ENCODE measurements at places on chromosomes 12 and 14.

- peak; percentile 47 for DNase-seq
Observed at GRCh38 chr14:97977651-97978261, 1180.6 kb downstream of the VRK1 start.

DNA sequence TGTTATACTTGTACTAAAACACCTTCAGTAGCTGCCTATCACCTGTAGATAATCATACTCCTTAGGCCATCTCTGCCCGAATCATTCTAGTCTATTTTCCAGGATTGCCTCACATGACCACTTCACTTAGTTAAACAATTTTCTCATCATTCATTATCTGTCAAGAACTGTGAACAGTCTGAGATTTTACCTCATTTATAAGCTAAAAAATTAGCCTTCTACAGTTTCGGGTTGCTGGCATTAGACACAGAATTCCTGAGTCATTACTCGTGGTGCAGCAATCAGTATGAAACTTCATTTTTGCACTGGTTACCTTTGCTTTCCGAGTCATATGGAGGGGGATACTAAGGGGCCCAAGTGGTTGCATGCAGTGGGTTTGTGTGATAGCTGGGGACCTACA is 57.6 kb upstream of the OTOGL start:
- no peak for DNase-seq

- DNase-seq: no peak
Observed at GRCh38 chr12:116336542-116337065, 59.1 kb upstream of the MED13L start.

- DNase-seq: peak; percentile 37
Observed at GRCh38 chr14:52835122-52835903, 43.9 kb upstream of the GNPNAT1 start.

DNA sequence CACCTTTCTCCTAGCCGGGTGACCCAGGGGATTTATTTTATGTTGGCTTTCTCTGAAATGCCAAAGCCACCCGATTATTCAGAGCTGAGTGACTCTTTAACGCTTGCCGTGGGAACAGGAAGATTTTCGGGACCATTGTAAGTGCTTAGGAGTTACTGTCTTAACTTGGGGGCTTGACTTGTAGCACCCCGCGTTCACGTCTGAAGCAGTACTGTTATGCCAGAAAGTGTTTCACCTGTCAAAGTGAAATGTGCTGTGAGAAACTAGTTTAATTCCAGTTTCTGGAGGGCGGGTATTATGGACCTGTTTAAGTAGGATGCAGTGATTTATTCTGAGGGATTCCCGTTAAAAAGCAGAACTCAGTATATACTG is 218 bp downstream of the LYSET start:
- DNase-seq: no peak

DNA sequence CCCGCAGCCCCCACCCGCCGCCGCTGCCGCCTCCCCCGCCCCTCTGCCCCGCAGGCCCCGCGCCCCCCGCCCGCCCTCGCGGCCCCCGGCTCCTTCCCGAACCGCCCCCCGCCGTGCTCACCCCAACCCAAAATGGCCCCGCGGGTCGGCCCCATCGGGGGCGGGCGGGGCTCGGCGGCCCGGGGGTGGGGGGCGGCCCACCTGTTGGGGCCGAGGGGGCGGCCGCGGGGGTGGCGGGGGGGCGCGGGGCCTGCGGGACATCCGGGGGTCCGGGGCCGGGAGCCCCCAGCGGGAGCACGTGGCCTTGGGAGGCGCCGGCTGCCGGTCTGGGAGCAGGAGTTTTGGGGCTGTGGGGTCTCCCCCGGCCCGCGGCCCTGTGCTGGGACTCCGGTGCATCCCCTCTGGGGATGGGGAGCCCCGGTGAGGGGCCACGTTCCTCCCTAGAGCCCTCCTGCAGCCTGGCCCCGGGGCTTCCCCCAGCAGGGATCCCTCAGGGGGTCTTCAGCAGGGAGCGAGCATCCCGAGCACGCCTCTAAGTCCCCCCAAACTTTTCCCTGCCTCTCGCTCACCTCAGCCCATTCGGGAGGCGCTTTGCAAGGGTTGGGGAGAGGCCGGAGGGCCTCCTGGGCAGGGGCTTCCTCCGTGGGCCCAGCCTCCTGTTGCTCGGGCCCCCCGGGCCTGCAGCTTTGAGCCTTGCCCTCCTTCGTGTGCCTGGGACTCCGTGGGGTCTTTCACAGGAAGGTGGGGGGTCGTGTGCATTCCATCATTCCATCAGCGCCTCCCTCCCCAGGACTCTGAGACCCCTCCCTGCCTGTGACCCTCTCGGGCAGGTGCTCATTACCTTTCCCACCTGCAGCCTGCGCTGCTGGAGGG is 710 bp downstream of the MTA1 start:
- DNase-seq: no peak

GRCh38 chr12:108052260-108052659 is 76.8 kb upstream of the WSCD2 start:
- no peak for DNase-seq

- no peak for DNase-seq
Observed at GRCh38 chr14:102363182-102363943, 622 bp downstream of the TECPR2 start.

DNA sequence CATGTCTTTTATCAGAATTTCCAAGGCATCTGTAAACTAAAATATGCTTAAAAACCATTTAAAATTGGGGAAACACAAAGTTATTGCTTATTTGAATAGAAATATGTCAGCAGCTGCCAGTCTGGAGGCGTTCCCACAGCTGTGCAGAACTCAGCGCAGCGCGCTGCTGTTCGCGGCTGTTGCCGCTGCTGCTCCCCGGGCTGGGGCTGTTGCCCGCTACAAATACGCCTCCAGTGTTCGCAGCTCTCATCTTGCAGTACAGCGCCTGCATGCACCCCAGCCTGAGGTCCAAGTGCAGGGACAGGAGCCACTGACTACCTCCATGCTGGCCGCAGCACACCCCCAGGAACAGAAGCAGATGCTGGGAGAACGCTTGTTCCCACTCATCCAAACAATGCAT is 216.2 kb downstream of the SLC16A7 start:
- DNase-seq: no peak

DNA sequence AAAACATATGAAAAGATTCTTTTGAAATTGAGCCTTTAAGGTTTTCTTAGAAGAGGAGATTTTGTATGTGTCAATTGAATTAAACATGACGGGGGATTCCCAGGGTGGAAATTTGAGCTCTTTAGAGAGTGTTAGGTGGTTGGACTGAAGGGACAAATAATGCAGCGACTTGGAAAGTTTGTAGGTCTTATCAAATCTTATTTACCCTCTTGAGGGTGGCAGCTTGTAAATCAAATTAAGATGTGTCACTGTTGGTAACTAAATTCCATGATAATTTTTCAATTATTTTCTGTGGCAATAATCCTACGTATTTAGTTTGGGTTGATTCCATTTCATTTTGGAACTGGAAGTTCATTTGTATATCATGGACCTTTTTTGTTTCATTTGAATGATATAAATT is 33.7 kb upstream of the LRIG3 start:
- no peak for DNase-seq

DNA sequence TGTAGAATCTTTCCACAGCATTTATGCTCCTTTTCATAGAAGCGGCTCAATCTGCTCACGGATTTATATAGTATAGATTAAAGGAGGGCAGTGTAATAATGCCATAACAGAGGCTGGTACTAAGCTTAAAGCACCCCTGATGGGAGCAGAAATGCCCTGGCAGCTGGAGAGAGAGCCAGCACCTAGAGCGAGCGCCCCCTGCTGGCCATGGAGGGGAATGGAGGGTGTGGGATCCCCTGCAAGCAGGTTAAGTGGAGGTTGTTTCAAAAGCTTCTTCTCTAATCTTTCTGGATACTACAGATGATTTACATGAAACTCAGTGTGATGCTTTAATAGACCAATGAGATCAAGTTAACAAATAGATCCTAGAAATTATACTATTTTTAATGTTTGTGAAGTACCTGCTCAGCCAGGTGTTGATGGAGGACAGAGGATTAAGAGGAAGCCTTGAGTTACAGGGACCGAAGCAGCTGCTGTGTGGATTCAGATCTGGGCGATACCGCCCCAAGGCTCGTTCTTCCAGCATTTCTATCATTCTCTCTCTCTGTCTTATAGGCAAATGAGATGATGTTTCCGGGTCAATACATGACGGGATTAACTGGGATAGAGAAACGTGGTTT is 1519.3 kb upstream of the TMEM132C start:
- DNase-seq: no peak

- DNase-seq: no peak
Observed at GRCh38 chr14:57863471-57863870, 2.4 kb downstream of the SLC35F4 start.

DNA sequence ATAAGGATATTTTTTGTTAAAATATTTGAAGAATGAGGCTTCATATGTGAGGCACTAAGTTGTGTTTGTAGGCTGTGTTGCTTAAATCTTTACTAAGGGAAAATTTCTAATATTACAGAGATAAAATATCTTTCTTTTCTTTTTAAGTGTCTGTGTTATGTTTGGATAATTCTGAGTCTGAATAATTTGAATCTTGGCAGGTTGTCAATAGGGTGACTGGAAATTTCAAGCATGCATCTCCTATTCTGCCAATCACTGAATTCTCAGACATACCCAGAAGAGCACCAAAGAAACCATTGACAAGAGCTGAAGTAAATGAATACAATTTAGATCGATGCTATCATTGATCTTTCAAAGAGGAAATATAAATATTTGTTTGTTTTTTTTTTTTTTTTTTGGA is 29.4 kb downstream of the TMPO start:
- DNase-seq: no peak

DNA sequence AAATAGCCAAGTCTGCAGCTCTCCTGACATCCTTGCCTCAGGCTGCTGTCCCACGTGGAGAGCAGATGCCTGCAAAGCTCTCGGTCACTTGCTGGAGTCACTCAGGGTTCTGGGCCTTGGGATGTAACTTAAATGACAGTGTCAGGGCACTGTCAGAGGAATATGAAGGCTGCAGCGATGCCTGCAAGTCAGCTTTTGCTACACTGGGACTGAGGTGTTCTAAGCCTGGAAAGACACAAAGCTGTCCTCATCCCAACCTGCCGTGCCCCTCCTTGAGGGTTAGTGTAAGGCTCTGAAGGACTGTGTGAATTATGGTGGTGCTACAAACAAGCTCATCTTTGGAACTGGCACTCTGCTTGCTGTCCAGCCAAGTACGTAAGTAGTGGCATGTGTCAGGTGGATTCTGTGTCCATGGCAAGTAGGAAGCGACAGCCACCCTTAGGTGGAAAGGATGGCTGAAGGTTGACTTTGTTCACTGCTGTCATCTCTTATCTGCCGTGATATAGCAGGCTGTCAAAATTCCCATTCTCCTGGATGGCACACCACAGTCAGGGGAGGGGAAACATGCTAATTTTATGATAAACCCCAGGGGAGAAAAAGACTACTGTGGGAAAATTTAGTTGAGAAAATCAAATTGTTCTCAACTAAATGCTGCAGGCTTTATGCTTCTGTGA is 79.9 kb downstream of the DAD1 start:
- DNase-seq: no peak

GRCh38 chr12:131223791-131224225 is 270.1 kb downstream of the ADGRD1 start:
- DNase-seq: no peak

GRCh38 chr12:25069224-25069623 is 120.3 kb upstream of the BCAT1 start:
- DNase-seq: no peak

DNA sequence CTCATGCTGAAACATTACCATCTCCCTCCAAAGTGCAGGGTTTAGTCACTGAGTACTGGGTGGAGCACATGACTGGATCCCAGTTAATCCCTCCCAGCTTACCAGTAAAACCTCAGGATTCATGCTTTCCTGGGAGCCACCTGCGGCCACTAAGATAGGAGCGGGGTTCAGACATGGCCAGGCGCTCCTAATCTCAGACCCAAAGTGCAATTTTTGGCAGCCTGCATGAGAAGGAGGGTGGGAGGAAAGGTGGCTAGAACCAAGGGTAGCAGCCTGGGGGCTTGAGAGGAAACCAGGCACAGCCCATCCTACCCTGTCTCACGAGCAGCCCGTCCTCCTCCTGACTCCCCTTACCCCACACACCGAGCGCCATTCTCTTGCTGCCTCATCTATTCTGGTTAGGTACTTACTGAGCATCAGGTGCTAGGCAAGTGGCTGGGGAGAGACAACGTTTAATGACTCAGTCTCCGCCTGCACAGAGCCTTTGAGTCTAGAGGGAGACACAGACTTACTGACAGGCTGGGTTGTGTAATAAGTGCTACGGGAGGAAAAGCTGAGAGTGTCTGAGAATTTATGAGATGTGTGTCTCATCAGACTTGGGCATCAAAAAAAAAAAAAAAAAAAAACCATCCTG is 9.9 kb downstream of the GPRC5A start:
- peak; percentile 96 for DNase-seq

GRCh38 chr14:55349565-55349964 is 62.1 kb downstream of the ATG14 start:
- no peak for DNase-seq

DNA sequence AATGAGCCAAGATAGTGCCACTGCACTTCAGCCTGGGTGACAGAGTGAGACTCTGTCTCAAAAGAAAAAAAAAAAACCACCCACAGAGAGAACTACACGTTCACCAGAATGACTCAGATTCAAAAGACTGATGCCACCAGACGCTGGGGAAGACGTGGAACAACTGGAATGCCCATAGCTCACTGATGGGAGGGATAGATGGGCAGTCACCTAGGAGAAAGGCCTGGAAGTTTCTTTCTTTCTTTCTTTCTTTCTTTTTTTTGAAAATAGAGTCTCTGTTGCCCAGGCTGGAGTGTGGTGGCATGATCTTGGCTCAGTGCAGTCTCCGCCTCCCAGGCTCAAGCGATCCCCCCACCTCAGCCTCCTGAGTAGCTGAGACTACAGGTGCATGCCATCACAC is 10.0 kb upstream of the KLC1 start:
- DNase-seq: no peak

DNA sequence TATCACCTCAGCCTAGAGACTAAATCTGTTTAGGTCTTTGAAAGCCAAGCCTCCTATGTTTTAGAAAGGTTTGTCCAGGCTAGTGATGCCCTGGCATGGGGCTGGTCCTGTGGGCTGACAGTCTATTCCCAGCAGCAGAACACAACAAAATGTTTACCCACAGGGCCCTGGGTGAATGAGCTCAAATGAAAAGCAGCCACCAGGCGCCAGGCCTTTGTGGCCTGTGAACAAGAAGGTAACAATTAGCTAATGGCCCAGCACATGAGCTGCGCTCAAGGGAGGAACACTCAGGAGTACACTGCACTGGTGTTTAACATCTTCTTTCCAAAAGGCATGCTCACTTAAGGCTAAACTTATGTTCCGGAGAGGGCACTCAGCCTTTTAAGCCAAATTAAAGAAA is 202.2 kb downstream of the MON2 start:
- no peak for DNase-seq
